ENCODE measurements at places on chromosomes 13 and 19.

DNA sequence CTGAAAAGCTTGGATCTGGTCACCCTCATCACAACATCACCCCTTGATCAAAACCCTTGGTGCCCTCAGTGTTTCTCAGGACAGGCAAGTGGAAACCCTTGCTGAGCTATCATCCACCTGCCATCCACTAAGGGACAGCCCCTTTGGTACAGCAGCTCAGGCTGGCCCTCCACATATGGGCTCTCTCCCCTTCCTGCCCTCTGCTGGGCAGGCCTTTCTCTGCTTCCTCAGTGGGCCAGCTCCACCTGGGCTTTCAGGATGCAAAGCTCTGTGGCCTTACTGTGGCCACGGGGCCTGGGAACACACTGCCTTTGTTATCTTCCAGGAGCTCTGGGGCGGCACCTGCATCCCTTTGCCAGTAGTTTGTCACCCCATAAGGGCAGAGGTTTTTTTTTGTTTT lies 4.9 kb downstream of the SUGP1 start:
- DNase-seq: no peak

DNA sequence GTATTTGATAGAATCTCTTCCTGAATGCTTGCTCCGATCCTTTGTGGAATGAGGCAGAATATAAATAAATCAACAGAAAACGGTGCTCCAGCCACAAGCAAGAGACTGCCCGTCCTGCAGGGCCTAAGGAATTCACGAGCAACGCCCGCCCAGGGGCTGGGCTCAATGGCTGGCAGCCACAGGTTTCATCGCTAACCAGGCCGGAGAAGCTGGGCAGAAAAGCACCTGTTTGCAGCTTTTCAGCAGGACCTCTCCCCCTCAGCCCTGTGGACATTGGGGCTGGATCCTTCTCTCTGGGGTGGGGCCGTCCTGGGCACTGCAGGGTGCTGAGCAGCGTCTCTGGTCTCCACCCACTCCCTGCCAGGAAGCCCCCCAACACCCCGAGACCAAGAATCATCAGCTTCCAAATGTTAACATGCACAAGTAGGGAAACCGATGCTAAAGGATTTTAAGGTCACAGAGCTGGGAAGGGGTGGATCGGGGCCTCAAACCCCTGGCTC lies 102.5 kb downstream of the GADD45B start:
- DNase-seq: no peak

DNA sequence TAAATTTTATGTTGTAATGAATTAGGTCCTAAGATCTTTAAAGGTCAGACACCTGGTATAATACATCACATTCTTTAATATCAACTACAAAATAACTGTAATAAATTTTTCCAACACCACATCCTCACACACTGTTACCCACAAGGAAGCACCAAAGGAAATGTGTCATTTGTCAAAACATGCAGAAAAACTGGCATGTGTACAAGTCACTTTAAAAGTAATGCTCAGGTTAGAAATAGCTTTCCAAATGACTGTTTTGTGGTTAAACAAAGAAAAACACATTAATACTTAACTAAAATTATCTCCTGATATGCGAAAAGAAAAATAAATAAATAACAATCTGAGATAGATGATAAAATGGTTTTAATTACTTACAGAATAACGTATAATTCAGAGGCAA lies 74.7 kb downstream of the MZT1 start:
- DNase-seq: no peak

DNA sequence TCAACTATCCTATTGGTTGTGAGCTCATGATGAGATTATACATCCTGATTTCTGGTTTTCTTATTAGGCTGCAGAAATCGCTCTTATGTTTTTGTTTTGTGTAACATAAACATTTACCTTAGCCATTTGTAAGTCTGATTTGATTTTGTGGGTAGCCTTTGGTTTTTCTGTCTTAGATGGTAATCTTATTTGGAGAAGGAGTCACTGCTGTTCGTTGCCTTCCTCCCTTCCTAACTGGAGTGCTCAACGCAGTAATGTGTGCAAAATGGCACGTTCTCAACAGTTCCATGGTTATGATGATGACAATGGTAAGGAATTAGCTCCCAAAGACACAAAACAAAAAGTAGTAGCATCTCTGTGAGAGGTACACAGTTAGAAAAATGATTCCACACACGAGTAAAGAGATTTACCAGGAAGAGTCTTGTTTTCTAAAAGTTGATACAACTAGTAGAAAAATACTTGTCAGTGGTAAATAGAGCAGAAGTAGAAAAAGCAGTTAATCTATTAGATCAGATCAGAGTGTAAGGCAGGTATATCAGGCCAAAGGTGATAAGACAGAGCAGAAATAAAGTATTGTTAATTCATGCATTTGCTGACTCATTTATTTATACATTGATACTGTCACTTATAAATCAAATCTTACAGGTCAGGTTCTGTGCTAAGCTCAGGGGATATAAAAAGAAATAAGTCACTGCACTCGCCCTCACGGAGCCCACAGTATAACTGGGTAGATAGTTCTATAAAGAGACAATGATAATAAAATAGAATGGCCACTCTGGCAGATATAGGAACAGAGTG lies 270.0 kb downstream of the NALCN start:
- DNase-seq: no peak

GRCh38 chr19:55640577-55641425 lies at the start of gene ZNF580:
TSS of gene ZNF580 (plus strand) at chr19:55641002. CDS start at chr19:55642509, 1,507 bp downstream.
- DNase-seq: peak; percentile 75

- no peak for DNase-seq
Observed at GRCh38 chr19:8526345-8527091, 12.6 kb upstream of the ZNF414 start.

- DNase-seq: no peak
Observed at GRCh38 chr19:16737911-16738310, 18.3 kb downstream of the NWD1 start.

GRCh38 chr13:80055847-80056246 lies 285.1 kb downstream of the SPRY2 start:
- no peak for DNase-seq

DNA sequence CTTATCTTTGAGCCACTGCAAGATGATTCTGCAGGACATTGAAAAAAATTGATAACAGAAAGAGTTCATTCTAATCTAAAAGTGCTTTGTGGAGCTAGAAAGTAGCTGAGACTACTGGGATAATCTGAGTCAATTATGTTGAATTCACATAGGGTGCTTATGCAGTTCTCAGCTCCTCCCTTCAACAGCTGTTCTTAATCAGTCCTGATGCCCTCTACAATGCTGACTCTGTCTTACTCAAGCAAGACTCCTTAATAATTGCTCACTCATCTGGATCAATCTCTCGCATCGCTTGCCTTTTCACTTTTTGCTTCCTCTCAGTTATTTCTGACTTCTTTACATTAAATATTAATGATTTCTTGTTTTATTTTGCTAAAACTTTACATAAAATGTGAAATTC lies 182.1 kb downstream of the PCDH17 start:
- no peak for DNase-seq

DNA sequence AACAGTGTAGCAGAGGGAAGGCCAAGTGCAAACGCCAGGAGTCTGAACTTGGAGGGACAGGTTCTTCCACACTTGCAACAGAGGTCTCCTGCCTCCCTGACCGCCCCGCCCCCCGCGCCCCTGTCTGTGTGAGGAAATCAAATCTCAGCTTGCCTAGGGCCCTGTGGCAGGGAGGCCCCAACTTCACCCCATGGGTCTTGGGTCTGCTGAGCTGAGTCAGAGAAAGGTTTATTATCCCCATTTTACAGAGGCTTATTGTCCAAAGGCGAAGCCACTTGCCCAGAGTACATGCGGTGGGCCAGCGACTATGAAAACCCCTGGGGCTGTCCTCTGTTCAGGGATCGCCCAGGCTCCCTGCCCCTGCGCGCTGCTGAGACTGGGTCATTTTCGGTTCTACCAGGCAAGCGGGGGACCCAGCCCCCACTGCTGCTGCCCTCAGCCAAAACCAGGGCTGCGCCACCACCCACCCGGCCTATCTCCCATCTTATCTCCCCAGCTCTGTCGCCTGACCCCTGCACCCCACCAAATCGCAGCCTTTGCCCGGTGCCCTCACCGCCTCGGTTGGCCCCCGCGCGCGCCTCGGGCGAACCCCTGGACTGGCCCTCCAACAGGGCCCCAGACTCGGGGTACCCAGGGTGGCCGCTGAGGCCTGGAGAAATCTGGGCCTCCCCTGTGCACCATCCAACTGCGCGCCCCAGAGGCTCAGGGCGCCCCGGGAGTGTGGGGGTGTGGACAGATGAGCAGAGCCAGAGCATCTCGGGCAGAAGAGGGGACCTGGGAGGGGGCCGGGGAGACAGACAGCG lies 850 bp upstream of the CERS4 start:
- DNase-seq: no peak

DNA sequence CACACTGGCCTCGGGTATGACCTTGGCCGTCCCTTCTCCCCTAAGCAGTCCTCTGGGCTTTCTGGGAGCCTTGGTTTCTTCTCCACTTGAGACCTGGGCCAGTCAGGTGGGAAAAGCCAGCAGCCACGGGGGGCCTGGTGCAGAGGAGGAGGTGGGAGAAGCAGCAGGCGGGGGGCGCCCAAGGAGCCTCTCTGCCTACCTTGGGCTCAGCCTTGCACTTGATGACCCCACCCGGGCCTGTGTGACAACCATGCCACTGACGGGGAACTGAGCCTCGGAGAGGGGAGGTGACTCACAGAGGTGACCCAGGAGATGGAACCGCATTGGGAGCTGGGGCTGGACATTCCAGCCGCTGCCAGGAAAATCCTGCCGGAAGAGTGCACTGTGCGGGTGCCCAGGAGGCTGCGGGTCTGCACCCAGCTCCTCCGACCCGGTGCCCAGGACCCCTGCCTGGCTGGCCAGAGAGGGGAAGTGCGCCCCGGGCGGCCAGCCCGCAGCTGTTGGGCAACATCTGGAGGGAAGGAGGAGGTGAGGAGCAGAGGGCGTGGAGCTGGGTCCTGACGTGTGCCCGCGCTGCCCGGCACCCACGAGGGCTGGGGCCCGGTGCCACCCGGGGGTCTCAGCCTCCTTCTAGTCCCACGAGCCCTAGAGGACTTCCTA lies 23.4 kb upstream of the SLC7A10 start:
- DNase-seq: no peak

DNA sequence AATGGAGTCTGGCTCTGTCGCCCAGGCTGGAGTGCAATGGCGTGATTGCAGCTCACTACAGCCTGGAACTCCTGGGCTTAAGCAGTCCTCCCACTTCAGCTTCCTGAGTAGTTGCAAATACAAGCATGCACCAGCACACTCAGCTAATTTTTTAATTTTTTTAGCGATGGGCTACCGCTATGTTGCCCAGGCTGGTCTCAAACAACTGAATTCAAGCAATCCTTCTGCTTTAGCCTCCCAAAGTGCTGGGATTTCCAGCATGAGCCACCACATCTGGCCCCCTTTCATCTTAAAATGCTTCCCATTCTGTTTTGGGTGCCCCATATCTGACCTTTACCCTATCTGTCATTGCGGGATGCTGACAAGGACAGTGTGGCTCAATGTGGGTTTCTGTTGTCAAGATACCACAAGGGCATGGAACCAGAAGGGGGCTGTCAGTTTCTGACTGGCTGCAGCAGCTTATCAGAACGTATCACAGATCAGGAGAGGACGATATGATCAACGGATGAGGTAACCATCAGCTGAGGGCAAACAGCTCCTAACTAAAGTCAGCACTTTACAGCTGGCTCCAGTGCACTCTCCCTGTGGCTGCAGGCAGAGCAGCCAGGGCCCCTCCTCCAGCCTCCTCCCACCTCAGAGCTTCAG lies 32.4 kb downstream of the GPR42 start:
- no peak for DNase-seq

GRCh38 chr13:58850161-58850560 lies 1218.6 kb downstream of the PCDH17 start:
- DNase-seq: no peak

GRCh38 chr19:13838435-13839129 lies 38.4 kb upstream of the NANOS3 start:
- DNase-seq: no peak

- peak; percentile 29 for DNase-seq
Observed at GRCh38 chr19:6065685-6066374, 44.5 kb downstream of the RFX2 start.

DNA sequence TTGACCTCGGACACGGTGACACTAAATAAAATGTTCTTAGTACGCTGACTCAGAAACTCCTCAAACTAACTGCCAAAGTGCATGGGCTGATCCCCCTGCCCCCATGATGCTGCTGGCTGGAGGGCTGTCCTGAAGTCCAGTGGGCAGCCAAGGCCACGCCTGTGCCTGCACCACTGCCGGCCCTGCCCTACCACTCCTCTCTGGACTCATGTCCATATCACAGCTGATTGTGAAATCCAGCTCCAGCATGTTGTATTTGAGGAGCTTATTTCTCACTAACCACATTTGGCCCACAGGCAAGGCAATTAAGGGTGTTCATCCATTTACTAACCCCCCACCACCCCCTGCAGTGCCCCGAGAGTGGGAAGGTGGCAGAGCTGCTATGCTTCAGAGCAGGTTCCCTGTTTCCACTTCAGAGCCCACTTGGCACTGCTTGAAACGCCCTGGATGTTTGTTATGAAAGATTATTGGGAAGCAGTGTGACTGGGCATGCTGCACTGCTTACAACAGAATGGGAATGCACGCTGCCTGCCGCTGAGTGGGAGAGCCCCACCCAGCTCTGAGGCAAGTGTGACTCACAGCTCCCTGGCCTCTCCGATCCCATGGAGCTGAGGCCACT lies 114.0 kb downstream of the UQCRFS1 start:
- no peak for DNase-seq

DNA sequence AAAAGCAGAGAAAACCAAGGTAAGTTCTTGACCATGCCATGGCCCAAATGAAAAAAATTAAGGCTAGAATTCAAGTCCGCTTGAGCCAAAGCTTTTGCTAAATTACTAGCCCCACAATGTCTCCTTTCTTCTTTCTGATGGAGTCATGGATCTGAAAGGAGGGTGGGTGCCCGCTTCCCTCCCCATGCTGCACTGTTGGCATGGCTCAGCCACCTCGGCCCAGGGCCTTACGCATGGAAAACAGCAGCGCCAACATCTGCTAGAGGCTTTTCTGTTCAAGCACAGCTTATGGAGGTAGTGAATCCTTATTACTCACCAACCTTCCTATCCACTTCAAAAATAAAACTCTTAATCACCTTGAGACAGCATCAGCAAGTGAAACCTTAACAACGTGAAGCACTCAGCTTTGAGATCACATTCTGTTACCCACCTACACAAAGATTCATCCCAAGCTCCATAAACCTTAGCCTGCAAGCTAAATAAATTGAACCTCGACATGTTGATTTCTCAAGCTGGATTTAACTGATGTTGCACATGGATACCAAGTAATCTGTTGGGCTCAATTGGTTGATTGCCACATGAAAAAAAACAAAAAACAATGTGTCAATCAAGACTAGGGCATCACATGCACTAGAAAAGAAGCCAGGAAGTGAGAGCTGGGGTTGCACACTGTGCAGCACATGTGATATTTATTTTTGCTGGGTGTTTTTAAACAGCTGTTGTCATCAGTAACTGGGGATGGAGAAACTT lies 43.4 kb downstream of the TPT1 start:
- DNase-seq: no peak

- no peak for DNase-seq
Observed at GRCh38 chr19:29495901-29496441, 29.8 kb upstream of the VSTM2B start.

GRCh38 chr19:5926641-5927440 lies 12.8 kb downstream of the CAPS start:
- DNase-seq: no peak

DNA sequence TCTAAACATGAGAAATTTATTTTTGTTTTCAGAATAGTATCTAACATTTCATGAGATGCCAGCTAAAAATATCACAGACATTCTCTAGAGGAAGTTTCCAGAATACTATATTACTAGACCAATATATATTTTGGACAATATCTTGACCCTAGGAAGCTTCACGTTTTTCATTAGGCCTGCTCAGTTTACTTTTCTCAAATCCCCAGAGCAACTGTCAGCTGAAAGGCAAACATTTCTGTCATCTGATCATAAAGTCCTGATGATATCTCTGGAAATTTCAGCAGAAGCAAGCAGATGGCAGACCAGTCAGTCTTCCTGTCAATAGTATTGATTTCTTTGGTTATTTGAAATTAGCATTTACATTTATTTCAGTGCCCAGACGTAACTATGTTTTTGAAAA lies 4.0 kb downstream of the POSTN start:
- no peak for DNase-seq
